Mesothelial cell of epicardium (in vitro differentiated cells): ENCODE measurements at places on chromosomes 13 and 19.

DNA sequence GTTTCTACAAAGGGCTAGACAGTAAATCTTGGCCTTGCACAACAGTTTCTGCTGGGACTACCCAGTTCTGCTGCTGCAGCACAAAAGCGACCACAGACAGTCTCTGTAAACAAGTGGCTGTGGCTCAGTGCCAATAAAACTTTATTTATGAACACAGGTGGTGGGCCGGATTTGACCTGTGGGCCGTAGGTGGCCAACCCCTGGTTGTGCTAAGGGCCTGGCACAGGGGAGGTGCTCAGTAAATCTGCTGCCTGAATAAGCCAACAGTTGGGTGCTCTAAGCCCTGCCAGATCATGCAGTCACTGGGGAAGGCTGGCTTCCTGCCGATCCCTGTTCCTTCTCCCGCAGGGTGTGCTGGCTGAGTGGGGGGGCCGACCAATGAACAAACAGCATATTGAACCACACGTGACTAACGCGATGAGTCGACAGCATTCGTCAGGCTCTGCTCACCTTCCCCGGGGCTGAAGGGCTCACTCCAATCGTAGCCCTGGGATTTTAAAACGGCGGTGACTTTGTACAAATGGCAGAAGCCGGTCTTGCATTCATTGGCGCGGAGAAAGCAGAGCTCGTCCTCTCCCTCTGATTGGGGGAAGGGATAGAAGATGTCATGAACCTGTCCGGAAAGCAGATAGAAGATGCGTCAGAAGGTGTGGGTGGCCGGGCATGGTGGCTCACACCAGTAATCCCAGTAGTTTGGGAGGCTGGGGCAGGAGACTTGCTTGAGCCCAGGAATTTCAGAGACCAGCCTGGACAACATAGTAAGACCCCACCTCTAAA, 24.3 kb upstream of the MYDGF start:
- no peak for DNase-seq

DNA sequence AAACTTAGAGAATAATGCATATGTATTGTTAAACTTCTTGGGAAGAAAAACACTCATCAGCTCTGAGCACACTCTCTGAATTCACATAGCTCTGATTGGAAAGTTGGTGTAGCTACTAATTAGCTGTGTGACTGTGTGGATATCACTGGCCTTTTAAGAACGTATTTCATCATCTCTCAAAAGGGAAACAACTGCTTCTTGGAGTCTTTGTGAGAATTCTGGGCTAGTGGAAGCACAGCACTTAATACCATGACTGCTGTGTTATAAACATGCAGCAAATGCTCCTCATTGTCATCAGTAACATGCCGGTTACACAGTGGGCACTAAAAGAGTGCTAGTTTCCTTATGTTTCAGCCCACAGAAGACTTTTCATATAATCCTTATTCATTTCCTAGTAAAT, 220.9 kb upstream of the CSNK1A1L start:
- no peak for DNase-seq

GRCh38 chr19:19202707-19203011, 555 bp downstream of the NR2C2AP start:
- no peak for DNase-seq

DNA sequence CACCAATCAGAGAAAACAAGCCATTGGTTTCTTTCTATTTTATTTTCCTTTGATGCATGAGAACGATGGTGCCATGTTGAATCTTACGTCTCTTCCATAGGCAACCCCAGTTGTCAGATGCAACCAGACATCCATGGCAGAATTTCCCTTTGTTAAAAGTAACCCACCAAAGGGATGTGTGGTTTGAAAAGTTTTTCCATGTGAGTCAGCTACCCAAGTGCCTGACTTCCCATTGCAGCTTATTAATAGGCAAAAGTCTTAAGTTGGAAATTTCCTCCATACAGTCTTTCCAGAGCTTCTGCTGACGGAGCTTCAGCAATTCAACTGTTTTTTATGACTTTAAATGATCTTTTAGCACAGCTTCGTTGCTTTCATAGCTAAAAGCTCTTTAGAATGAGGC, 73.8 kb upstream of the FAM216B start:
- no peak for DNase-seq

GRCh38 chr13:28958018-28958417, 137.9 kb downstream of the MTUS2 start:
- DNase-seq, result no peak

DNA sequence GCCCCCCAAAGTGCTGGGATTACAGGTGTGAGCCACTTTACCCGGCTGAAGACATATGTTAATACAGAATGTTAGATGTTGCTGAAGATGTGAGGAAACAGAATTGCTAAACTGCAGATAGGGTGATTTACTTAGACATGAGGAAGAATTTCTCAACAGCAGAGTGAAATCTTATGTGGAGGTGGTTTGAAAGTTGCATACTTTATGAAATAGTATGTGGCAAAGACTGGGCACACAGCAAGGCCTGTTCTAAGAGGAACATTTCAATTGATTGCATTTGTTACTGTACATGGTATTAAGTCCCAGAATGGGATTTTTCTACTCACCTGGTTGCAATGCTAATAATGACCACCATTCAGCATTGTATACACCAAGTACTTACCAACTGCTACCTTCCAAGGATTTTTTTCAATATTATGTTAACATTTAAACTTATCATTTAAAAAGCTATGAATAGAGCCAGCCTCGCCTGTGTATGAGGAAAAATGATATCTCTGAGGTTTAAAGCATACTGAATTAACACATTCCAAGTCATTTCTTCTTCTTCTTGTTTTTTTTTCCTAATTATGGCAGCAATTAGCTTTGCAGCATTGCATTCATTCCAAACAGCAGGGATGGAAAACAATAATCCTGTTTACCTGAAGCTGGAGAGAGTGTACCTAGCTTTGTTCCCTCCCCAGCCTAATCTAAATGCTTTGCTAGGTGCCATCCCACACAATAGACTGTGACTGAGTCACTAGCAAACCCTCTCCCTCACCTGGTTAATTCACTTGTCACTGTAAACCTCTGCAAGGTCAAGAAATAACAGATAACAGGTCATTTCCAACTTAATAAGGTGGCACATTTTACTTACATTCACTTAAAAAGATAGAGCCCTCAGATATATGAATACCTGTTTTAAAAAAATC, 19.4 kb upstream of the KLF5 start:
- no peak for DNase-seq

- peak; percentile 28 for DNase-seq
Measured at GRCh38 chr19:51777570-51778462, 16.8 kb downstream of the FPR2 start.

DNA sequence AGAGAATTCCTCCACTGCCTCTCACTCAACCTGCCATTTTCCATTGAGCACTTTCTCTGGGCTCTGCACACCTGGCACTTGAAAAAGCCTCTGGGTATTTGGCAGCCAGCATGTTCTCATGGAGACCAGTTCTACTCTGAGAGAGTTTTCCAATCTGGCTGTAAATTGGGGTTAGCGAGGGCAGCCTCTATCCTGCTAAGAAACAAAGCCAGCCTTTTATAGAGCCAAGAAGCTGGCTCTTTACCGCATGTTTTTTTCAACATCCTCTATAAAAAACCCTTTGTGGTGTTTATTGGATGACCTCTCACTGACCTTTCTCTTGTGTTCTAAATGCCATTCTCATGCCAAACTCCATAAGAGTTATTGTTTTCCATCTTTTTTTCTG, 52.6 kb upstream of the RCBTB2 start:
- DNase-seq, result no peak

DNA sequence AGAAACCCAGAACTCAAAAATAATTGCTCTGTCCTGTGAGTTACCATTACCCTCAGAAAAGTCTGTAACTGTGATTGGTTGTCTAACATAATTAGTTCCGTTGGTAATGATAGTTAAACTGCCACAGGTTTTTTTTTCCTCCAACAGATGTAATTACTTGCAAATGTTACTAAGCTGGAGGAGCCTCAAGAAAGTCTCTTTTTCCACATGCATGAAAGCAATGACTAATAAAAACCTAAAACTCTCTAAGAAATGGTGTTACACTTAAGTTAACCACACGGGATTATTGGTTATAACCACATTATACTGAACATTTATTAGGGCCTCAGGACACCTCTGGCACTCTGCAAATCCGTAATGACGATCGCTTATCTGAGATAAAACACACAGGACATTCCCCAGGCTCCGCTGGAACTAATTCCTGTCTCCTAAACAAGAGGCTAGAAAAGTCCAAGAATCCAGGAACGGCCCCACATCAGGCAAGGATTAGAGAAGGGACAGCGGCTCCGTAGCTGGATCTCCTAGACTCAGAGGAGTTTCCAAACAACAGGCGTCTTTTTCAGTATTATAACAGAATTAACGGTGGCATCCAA, 753 bp downstream of the ZNF235 start:
- no peak for DNase-seq

- no peak for DNase-seq
Measured at GRCh38 chr13:40547591-40548315, 118.7 kb downstream of the FOXO1 start.

DNA sequence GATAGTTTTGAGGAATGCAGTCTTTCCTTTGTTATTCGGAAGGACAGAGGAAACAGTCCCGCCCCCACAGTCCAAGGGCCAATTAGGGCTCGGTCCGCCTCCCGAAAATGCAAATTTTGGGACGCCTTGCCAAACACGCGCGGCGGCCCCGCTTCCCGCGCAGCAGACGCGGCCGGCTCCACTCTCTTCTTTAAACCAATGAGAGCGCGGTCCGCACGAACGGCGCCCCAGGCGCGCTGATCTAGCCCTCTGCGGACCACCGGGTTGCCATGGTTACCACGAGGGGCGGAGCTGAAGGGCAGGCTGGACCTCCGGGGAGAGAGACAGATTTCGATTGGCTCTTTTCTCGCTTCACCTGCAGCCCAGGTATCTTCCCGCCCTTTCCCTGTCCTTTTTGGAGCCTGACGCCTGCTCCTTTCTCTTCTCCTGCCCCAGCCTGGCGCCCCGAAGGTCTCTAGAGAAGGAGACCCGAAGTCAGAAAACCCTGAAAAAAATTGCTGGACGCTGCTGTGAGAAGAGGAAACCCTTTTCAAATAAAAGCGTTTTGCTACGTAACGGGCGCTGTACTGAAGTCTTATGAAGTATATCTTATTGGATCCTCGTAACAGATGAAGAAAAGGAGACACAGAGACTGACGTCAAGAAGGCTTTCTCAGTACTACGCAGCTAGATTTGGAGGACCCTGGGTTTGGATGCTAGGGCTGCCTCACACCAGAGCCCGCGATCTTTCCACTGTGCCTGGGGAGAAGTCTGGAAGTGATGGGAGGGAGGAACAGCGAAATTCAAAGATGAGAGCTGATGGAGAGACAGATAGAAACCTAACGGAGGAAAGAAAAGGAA, 2.0 kb downstream of the PTH2 start:
- DNase-seq, result peak; percentile 48

DNA sequence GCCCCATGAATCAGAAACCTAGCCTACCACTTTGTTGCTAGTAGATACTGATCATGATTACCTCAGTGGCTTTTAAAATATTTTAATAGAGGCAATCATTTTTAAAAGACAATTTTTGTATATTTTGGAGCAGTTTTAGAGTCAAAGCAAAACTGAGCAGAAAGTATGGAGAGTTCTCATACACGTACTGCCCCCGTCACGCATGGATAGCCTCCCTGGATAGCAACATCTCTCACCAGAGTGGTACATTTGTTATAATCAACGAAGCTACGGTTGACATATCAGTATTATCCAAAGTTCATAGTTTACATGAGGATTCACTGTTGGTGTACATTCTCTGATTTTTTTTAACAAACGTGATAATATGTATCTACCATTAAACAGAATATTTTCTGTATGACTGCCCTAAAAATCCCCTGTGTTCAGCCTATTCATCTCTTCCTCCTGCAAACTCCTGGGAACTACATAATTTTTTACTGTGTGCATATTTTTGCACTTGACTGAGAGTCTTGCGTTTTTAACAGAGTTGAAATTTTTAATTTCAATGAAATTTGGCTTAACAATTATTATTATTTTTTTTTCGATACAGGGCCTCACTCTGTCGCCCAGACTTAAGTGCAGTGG, 1436.8 kb upstream of the PCDH9 start:
- no peak for DNase-seq

- no peak for DNase-seq
Measured at GRCh38 chr13:41282129-41282571, 18.8 kb upstream of the MTRF1 start.

- DNase-seq, result peak; percentile 50
Measured at GRCh38 chr13:39942552-39943273, 287.3 kb downstream of the COG6 start.

GRCh38 chr13:25958986-25959385, 92.8 kb downstream of the SHISA2 start:
- DNase-seq, result no peak

GRCh38 chr13:77143431-77143830, 116.5 kb upstream of the FBXL3 start:
- DNase-seq, result no peak

- peak; percentile 92 for DNase-seq
Measured at GRCh38 chr19:2273356-2274184, 8.4 kb downstream of the PEAK3 start.

DNA sequence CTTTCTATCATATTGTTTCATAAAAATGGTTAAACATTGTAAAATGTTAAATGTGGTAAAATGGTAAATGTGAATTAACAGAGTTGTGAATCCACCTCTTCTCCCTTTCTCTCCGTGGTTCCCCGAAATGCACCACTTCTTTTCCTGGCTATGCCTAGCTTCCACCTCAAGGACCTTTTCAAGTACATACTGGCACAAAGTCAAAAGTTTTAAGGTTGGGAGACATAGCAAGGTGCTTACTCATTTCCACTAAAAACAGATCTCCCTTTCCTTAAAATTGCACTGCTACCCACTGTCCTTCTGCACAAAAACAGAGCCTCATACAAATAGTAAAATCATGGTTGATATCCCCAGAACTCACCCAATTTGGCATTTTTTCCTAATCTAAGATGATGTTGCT, 558.2 kb downstream of the SLITRK6 start:
- no peak for DNase-seq

- no peak for DNase-seq
Measured at GRCh38 chr19:29384656-29385055, 141.1 kb upstream of the VSTM2B start.

DNA sequence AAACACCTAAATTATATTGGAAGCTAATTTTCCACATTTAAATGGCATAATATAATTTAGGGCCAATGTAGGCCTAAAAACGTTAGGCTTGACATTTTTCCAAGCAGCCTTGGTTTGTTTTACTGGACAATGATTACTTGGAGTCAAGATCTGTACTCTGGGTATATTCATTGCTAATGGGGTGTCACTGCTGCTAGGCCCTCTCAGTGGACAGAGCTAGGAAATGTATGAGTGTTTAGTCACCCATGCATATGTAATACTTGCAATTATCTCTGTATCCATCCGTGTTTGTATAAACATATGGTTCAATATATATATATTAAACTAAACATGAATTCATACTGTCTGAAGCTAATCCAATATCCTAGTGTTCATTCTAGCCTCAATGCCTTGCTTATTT, 598.1 kb downstream of the DCT start:
- no peak for DNase-seq
